NCI-H1436 treated with DMSO at 0.1 percent for 48 hours (cell line): ENCODE measurements at places on chromosomes 12 and 14.

DNA sequence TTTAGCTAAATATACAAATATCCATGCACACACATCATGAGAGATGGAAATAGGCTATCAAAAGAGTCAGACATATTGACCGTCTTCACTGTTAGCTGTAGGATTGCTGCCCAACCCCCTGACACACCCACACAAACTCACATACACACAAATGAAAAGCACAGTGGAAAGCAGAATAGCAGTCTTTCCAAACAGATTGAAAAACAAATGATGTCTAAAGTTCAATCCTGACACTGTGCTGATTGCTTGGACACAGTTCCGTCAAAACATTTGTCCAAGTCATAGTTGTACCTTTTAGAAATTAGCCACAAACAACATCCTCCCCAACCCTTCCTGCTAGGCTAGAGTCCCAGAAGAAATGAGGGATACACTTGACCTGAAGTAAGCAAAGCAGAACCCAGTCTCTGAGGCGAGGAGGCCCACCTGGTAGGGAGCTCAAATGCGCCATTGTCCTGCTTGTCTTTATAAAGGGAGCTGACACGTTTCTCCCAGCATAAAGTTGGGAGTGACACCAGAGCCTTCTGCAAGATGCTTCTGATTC is at the start of gene PRH2:
TSS of gene PRH2 (plus strand) at position 491 of the 541 bp plus-strand sequence. CDS start at position 529, 38 bp downstream.
- DNase-seq, result no peak

GRCh38 chr14:49545716-49546115 is 40.5 kb downstream of the RPS29 start:
- DNase-seq, result no peak

DNA sequence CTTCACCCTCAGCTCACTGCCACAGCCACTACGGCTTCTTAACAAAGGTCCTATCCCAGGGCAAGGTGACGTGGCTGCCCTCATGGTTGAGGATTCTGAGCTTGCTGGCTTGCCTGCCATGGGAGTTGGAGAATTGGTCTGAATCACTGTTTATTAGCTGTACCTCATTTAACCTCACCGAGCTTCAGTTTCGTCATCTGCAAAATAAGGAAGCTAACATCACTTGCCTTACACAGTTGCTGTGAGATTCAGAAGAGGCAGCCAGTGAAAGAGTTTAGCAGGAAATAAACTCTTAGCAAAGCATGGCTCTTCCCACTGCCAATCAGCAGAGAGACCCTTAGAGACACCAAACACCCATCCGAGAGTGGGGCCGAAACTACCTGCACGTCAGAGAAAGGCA is 90.1 kb upstream of the KCNA1 start:
- DNase-seq, result no peak

GRCh38 chr12:90841336-90841735 is 113.6 kb downstream of the CCER1 start:
- no peak for DNase-seq

GRCh38 chr12:101763246-101763931 is 24.1 kb upstream of the SYCP3 start:
- no peak for DNase-seq

DNA sequence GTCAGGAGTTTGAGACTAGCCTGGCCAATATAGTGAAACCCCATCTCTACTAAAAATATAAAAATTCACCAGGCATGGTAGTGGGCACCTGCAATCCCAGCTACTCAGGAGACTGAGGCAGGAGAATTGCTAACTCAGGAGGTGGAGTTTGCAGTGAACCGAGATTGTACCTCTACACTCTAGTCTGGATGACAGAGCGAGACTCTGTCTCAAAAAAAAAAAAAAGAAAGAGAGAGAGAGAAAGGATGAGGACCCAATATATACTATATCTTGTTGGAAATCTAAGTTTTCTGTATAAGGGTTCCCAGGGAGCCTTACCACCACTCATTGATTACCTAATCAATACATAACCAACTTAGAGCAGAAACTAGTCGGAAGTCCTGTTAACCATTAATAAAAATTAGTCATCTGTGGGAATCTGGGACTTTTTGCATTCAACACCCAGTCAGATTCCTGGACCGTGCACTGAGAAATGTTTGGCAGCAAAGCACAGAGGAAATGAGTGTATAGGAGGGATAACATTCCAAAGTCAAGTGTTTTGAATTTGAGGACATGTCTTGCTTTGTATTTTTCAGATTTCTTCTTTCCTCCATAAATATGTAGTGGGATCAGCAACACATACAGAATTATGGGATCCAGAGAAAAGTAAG is 44.8 kb upstream of the NR2C1 start:
- DNase-seq, result no peak

DNA sequence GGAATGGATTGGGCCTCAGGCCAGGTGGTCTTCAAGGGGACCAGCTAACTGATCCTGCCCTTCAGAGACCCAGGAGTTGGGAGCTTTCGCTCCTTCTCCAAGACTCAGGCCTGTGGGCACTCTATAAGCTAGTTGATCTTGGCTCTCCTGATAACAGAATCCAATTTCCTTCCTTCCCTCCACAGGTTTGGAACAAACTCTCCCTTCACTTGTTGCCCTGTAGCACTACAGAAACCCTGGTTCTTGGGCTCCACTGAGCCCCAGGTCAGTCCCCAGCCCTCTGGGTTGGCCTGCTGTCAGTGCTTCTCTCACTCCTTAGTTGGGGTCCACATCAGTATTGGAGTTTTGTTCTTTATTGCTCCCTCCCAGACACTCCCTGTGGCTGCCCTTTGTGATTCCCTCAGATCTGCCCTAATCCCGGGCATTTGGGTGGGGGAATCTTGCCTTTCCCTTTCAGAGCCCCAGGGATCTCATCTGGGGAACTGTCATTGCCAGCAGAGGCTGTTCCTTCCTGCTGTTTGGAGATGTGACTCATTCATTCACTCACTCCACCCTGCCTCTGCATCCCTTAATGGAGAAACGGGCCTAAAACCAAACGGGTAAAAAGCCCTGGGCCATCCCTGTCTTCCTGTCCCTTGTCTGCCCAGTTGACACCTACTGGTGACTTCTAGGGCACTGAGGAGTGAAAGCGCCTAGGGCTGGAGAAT is 4.4 kb upstream of the GPD1 start:
- DNase-seq, result no peak

- DNase-seq, result no peak
These were observed 64.1 kb downstream of the SYNE3 start for GRCh38 chr14:95452176-95452892.

DNA sequence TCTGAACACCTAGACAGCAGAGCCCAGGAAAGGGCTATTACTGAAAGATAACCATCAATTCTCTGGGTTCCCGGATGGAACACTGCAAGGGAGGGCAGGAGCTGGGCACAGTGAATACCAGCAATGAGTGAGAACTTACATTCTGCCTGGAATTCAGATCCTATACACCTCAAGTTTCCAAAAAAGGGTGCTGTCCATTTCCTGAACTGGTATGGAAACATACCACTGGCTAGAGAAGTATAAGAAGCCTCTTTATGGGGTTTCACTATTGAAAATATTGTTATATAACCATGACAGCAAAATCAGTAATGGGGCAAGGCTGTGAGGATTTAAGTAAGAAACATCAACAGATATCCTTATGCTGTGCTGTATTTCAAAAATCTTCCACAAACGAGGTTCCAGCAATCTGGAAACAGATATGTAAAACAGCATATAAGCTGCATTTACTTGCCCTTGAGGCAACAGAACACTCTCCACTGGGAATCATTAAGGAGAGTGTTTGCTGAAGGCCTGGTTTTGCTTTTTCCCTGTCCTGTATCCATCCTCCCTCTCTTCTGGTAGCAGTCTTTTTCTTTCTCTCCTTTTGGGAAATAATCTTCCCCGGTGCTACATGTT is 53.3 kb upstream of the GTF2A1 start:
- DNase-seq, result no peak

- DNase-seq, result no peak
These were observed 760 bp downstream of the ACTN1 start for GRCh38 chr14:68978172-68978911.

DNA sequence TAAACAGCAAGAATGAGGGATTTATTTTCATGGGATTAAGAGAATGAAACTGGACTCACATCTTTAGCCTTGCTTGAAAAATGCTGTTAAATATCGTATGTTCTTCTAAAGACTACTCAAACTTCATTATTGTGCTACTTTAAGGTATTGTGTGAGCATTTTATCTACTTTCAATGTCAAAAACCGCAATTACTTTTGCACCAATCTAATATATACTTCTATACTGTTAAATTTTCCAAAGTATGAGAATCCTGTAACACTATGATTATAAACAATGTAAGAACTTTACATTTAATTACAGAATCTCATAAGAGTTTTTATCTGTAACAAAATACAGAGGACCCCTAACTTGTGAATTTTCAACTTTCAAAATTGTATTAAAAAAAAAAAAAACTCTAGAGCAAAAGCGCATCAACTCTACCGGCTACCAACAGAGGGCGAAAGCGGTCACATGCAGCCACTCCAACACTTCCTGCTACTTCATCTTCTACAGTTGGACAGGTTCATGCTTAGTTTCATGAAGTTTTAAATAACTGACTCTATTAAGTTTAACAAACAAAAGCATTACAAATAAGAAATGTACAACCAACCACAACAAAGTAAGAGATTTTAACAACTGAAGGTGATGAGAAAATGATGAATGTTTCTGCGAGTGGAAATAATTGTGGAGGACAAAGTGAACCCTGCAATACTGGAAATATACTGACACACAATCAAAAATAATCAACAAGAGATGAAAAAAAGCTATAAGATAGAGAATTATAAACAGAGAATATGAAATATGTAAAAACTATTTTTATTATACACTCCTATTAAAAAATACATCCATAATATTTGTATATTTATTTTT is 210.9 kb downstream of the MED13L start:
- DNase-seq, result no peak

GRCh38 chr12:126770188-126770587 is 1496.8 kb upstream of the TMEM132C start:
- DNase-seq, result no peak

GRCh38 chr14:72892879-72893635 is 844 bp downstream of the DPF3 start:
- DNase-seq, result no peak

GRCh38 chr14:34465069-34465859 is 3.2 kb upstream of the SPTSSA start:
- DNase-seq, result no peak

DNA sequence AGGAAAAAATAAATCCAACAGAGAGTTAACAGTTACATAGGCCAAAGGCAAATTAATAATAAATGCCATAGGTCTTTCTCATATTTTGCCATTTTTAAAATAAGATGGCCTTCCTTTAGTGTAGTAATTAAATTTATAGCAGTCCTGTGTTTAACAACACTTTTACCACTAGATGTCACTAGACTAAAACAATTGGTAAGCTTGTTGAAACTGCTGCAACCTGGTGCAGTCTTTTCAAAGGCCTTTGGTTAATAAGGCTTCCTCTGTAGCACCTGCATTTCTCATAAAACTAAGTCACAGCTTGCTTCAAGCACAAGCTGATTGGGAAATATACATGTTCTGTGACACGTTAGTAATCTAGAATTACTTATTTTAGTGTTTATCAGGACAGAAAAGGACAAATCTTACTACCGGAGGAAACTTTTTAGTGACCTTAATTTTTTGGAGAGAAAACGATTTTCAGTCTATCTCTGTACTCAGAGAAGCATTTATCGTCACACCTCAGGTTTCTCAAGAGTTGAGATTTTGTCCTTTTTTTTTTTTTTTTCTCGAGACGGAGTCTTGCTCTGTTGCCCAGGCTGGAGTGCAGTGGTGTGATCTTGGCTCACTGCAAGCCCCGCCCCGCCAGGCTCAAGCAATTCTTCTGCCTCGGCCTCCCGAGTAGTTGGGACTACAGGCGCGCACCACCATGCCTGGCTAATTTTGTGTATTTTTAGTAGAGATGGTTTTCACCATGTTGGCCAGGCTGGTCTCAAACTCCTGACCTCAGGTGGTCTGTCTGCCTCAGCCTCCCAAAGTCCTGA is 20.0 kb downstream of the BORCS5 start:
- peak; percentile 90 for DNase-seq

- no peak for DNase-seq
These were observed 107.1 kb downstream of the LGMN start for GRCh38 chr14:92641306-92641705.

- DNase-seq, result peak; percentile 41
These were observed 2.5 kb downstream of the NUAK1 start for GRCh38 chr12:106136263-106136662.

DNA sequence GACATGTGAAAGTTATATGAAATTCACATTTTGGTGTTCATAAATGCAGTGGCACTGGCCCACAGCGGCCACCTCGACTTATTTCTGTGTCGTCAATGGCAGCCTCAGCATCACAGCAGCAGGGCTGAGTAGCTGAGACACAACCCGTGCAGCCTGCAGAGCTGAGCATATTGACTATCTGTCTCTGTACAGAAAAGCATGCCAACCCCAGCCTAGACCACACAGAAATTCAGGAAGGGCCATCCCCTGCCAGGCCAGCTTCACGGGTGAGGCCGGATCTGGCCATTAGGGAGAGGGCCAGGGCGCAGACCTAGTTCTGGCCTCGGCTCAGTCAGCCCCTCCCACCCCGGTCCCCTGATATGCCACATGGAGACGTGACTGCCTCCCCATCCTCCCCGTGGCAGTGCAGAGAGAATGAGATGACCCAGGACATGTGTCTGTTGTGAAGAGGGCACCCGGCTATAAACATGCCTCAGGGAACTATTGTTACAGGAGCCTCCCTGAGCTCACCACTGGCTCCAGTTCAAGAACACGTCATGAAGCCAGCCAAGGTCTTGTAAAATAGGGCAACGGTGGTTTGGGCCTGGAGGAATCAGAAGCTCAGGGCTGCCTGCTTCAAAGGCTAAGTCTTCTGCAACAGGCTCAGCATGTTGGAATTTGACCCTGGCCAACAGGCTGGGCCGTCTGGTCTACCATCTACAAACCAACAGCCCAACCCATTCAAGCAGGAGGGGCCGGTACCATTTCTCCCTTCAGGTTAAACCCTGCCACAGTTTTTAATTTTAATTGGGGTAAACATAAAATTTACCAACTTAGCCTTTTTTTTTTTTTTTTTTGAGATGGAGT is 25.5 kb downstream of the SCARB1 start:
- DNase-seq, result no peak

DNA sequence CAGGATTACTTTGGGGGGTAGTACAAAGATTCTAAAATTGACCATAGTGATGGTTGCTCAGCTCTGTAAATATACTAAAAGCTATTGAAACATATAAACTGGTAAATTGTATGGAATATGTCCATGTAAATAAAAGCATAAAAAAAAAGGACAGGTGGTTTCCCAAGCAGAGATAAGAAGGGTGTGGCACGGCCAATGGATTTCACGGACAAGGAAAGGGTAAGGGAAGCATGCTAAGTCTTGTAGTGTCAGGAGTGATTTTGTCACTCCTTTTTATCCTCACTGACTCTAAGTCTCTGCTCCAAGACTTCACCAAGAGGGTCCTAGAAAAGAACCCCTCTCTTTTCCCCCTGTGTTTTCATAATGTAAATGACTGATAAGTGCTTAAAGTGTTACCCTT is 229.2 kb downstream of the SPTSSA start:
- DNase-seq, result no peak

GRCh38 chr12:12600659-12601058 is 11.0 kb upstream of the CREBL2 start:
- no peak for DNase-seq

- DNase-seq, result no peak
These were observed 46.3 kb downstream of the CCDC88C start for GRCh38 chr14:91371011-91371989.
